ENCODE measurements at places on chromosomes 5 and 9.

GRCh38 chr9:12776513-12777055 lies 1.8 kb downstream of the LURAP1L start:
- no peak for DNase-seq

GRCh38 chr5:173413471-173413982 lies 85.3 kb upstream of the STC2 start:
- no peak for DNase-seq

GRCh38 chr5:179516221-179516620 lies 34.1 kb upstream of the RUFY1 start:
- no peak for DNase-seq

DNA sequence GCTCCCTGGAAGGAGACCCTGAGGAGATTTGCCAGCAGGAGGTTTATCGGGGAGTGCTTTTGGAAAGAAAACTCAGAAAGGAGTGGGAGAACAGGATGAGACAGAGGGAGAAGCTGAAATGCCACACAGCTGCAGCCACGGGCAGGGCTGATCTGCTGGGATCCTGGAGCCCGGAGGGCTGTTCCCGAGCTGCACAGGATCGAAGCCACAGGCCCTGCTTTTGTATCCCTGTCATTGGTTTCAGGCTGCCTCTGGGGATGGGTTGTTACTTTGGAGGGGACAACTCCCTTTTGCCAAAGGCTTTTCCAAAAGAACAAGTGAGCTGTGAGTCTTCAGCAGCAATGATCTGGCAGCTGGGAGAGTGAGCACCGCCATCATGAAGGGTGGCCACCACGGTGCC lies 152.5 kb upstream of the PTCH1 start:
- no peak for DNase-seq

- DNase-seq, result no peak
These were observed 1.9 kb downstream of the TEX53 start for GRCh38 chr9:114655689-114656088.

- DNase-seq, result no peak
These were observed 65.9 kb downstream of the ROR2 start for GRCh38 chr9:91884153-91884552.

DNA sequence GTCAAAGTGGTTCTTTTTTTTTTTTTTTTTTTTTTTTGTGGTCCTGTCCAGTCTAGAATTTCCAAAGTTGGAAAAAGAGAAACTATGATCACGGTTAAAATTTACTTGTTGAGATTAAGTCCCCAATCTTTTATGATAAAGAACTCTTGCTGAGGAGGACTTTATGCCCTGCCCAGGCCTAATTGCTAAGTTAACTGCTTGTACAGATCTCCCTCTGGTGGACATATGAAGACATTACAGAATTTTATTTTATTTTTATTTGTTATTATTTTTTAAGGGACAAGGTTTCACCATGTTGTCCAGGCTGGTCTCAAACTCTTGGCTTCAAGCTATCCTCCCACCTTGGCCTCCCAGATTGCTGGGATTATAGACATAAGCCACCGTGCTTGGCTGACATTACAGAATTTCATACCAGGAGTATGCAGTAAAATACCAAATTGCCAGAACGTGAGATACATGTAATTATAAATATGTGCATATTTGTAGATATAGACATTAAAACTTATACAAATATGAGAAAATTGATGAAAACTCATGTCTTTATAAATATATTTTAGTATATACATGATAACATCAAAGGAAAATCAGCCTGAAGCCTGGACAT lies 91.2 kb downstream of the RFK start:
- no peak for DNase-seq

Data from NCI-H1417 treated with DMSO at 0.1 percent for 48 hours (cell line).